Activated naive CD4-positive, alpha-beta T cell treated with anti-CD3 and anti-CD28 coated beads for 36 hours (primary cell): ENCODE measurements at places on chromosomes 2 and 18.

- no peak for DNase-seq
Measured at GRCh38 chr2:106184394-106184793, 9.7 kb downstream of the UXS1 start.

DNA sequence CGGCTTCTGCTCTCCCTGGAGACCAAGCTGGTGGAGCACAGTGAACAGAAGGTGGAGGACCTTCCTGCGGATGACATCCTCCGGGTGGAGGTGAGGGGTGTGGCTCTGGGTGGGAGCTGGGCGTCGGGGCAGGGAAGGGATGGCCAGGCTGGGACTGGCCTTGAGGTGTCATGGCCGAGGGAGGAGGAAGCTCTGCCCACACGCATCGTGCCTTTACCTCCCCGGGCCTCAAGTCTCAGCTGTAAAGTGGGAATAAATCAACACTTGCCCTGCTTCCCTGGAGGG is 98.2 kb downstream of the DYSF start:
- no peak for DNase-seq

- no peak for DNase-seq
Measured at GRCh38 chr2:160379399-160379798, 114.2 kb downstream of the RBMS1 start.

GRCh38 chr2:162915858-162916257 is 77.3 kb upstream of the KCNH7 start:
- DNase-seq: no peak

- DNase-seq: no peak
Measured at GRCh38 chr2:52475590-52475989, 1292.0 kb upstream of the CHAC2 start.

- DNase-seq: no peak
Measured at GRCh38 chr2:49845671-49846070, 691.4 kb upstream of the FSHR start.

DNA sequence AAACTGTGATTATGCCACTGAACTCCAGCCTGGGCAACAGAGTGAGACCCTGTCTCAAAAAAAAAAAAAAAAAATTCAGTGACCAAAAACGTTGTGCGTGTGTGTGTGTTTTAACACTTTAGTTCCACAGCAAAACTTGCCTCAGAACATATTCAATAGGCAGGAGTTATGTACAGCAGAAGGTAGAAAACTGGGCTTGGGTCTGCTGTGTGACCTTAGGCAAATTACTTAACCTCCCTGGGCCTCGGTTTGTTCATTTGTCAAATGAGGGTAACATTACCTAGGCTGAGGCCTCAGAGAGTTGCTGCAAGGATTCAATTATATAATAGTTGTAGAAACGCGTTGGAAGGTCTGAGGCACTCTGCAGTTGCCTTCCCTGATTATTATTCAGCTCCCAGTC is 10.3 kb upstream of the SCG2 start:
- DNase-seq: no peak
